Cardiac septum (tissue), 1 donor: ENCODE measurements at places on chromosomes 6 and 20.

- no peak for DNase-seq
Observed at GRCh38 chr20:2559279-2559626, 22.9 kb downstream of the TMC2 start.

DNA sequence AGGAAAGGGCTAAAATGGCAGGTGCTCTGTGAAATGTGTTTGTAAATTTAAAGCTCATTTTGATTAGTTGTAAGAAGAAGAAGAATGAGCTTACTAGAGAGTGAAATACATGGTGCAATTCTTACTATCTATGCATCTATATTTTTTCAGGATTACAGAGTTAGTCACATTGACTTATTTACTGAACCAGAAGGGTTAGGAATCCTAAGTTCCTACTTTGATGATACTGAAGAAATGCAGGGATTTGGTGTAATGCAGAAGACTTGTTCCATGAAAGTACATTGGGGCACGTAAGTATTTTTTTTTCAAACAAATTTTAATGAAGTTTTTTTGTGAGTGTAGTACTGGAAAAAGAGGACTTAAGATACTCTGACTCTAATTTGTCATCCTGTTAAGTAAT is 99.3 kb downstream of the RTN4IP1 start:
- DNase-seq, result no peak

DNA sequence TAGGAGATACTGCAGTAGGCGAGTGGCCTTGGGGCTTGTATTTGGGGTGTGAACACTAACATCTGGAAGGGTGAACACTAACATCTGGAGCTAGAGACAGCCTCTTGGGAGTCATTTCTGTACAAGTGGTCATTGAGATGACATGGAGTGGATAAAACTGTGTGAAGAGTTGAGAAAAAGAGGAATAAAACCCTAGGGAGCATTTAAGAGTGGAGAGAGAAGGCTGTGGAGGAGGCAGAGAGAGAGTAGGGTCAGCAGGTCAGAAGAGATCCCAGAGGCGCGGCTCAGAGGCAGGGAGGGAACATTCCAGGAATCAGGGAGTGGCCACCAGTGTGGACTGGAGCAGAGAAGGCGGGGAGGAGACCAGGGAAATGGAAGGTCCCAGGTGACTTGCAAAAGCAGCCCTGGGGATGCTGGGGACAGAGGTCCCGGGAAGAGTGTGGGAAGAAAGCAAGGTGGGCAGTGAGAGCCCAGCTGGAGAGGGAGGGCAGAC is 202.0 kb upstream of the RNF24 start:
- no peak for DNase-seq

- DNase-seq, result no peak
Observed at GRCh38 chr20:539191-539590, 4.4 kb downstream of the CSNK2A1 start.

GRCh38 chr6:5423251-5423650 is 161.9 kb downstream of the FARS2 start:
- no peak for DNase-seq
